ENCODE measurements at places on chromosomes 6 and 20.

DNA sequence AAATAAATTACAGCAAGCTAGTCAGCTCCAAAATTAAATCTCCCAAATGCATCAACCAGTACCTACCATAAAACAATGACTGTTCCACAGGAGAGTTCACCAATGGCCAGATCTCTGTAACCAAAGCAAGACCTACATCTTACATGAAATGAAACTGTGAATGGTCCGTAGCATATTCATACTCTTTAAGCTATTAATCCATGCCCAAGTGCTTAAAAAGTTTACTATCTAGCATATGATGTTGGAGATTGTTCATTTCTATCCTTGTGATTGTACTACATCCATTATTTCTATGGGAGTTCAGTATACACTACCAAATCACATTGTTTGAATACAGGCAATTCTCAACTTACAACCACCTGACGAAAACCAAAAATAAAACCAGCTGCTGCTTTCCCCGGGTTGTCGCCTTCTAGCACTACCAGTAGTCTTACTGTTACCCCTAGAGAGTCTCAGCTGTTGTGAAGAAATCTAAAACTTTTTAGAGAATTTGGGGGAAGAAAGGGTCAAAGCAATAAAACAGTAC, 38.0 kb downstream of the HIVEP2 start:
- no peak overlapping the region for H3K27ac ChIP-seq
- DNase-seq: no peak
- no peaks in the 10 kb centered on the region for H3K36me3 ChIP-seq
- H3K4me1 ChIP-seq: no peaks in the 10 kb centered on the region
- H3K27me3 ChIP-seq: no peaks in the 10 kb centered on the region

GRCh38 chr6:110800839-110801196, 14.5 kb downstream of the CDK19 start:
- H3K4me3 ChIP-seq: no peak overlapping the region
- H3K4me1 ChIP-seq: no peaks in the 10 kb centered on the region
- H3K27ac ChIP-seq: no peak overlapping the region

DNA sequence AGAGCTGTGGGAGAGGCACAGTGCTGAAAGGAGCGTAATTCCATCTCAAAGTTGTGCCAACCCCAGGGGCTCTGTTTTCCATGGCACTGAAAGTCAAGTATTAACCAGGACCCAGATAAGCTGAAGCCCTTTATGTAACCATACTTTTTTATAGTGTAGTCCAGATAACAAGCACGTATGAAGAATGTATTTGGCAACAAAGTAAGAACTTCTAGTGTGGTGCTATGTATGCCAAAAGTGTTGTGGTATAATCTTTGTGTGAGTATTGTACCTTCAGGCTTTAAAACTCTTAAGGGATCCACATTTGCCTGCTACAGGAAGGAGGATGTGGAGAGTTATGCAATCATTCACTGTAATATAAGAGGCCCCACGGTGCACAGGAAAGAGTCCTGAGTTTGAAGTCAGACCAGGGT, 129.4 kb downstream of the IBTK start:
- H3K4me1 ChIP-seq: no peaks in the 10 kb centered on the region
- no peak overlapping the region for H3K4me3 ChIP-seq
- H3K36me3 ChIP-seq: no peaks in the 10 kb centered on the region
- no peaks in the 10 kb centered on the region for H3K27me3 ChIP-seq
- H3K27ac ChIP-seq: no peak overlapping the region
- DNase-seq: no peak

- no peaks in the 10 kb centered on the region for H3K4me1 ChIP-seq
- no peaks in the 10 kb centered on the region for H3K36me3 ChIP-seq
- no peak overlapping the region for H3K27ac ChIP-seq
- DNase-seq: no peak
Measured at GRCh38 chr6:72216222-72217068, 330.1 kb downstream of the RIMS1 start.

- H3K4me1 ChIP-seq: no peaks in the 10 kb centered on the region
- no peaks in the 10 kb centered on the region for H3K27me3 ChIP-seq
- no peak for DNase-seq
- H3K4me3 ChIP-seq: no peak overlapping the region
Measured at GRCh38 chr20:37474386-37474785, 46.7 kb upstream of the NNAT start.

- H3K36me3 ChIP-seq: no peaks in the 10 kb centered on the region
- DNase-seq: peak; percentile 64
- no peaks in the 10 kb centered on the region for H3K4me1 ChIP-seq
- peaks cover 6% of the 10 kb centered on the region for H3K27me3 ChIP-seq
- H3K27ac ChIP-seq: no peak overlapping the region
Measured at GRCh38 chr6:116969211-116969863, 92.3 kb downstream of the RFX6 start.
